Tibial artery (tissue), 4 donors: ENCODE measurements at places on chromosomes 5 and 9.

GRCh38 chr5:66675406-66675805 is 79.2 kb downstream of the MAST4 start:
- H3K4me3 ChIP-seq: no peak overlapping the region
- DNase-seq: no peak
- H3K4me1 ChIP-seq: no peaks in the 10 kb centered on the region
- H3K27me3 ChIP-seq: no peaks in the 10 kb centered on the region
- H3K27ac ChIP-seq: no peak overlapping the region

GRCh38 chr9:110536822-110537221 is 42.7 kb downstream of the SVEP1 start:
- no peaks in the 10 kb centered on the region for H3K27me3 ChIP-seq
- DNase-seq: no peak
- no peaks in the 10 kb centered on the region for H3K36me3 ChIP-seq

- H3K4me3 ChIP-seq: no peak overlapping the region
- H3K36me3 ChIP-seq: peaks cover 5% of the 10 kb centered on the region
- peaks cover 20% of the 10 kb centered on the region for H3K4me1 ChIP-seq
- DNase-seq: no peak
- no peaks in the 10 kb centered on the region for H3K27me3 ChIP-seq
Observed at GRCh38 chr9:96551403-96551802, 68.2 kb downstream of the CDC14B start.

GRCh38 chr5:139688751-139689372 is 40.7 kb downstream of the CXXC5 start:
- H3K36me3 ChIP-seq: peaks cover 6% of the 10 kb centered on the region
- H3K27me3 ChIP-seq: no peaks in the 10 kb centered on the region
- H3K4me3 ChIP-seq: no peak overlapping the region

GRCh38 chr5:35046774-35047173 is 975 bp downstream of the AGXT2 start:
- H3K4me1 ChIP-seq: no peaks in the 10 kb centered on the region
- H3K27me3 ChIP-seq: peaks cover 3% of the 10 kb centered on the region
- no peak for DNase-seq
- no peak overlapping the region for H3K27ac ChIP-seq
- H3K4me3 ChIP-seq: no peak overlapping the region

DNA sequence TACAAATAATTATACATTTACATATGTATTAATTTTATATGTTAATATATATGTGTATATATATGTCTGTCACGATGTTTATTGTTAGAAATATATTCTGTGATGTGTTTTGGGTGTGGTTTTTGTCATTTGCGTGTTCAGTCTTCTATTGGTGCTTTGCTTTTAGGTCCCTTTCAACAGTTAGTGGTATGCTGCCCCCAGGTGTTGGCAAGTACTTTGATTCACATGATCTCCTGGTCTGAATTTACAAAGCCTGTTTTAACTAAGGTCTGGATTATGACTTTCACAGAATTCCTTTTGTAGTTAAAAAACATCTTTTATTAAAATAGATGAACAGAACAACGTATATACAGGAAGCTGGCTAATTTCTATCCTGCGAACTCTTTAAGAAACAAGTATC is 271.5 kb downstream of the CCDC171 start:
- H3K4me3 ChIP-seq: no peak overlapping the region
- no peaks in the 10 kb centered on the region for H3K36me3 ChIP-seq
- no peaks in the 10 kb centered on the region for H3K4me1 ChIP-seq
- no peaks in the 10 kb centered on the region for H3K27me3 ChIP-seq
- no peak for DNase-seq

- no peaks in the 10 kb centered on the region for H3K4me1 ChIP-seq
- no peak for DNase-seq
- no peaks in the 10 kb centered on the region for H3K27me3 ChIP-seq
- H3K36me3 ChIP-seq: no peaks in the 10 kb centered on the region
- H3K27ac ChIP-seq: no peak overlapping the region
- H3K4me3 ChIP-seq: no peak overlapping the region
Observed at GRCh38 chr5:128905568-128906110, 59.6 kb upstream of the SLC27A6 start.

DNA sequence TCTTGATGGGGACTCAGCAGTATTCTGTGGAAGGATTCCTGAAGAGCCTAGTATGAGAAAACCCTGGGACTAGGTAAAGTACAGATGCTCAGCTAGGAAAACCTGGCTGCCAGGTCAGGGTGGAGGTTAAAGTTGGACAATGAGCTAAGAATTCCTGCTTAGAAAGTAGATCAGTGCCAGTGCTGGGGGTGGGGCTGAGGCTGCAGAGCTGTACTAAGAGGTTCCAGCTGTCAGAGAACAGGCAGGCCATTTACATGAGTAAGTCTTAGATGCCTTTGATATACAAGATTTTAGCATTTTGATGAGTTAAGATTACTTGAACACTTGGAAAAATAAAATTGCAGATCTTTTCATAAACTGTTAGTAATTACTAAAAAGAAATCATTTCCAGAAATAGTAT is 332.3 kb upstream of the NUDT12 start:
- H3K36me3 ChIP-seq: no peaks in the 10 kb centered on the region
- no peaks in the 10 kb centered on the region for H3K4me1 ChIP-seq
- DNase-seq: no peak
- no peak overlapping the region for H3K27ac ChIP-seq

DNA sequence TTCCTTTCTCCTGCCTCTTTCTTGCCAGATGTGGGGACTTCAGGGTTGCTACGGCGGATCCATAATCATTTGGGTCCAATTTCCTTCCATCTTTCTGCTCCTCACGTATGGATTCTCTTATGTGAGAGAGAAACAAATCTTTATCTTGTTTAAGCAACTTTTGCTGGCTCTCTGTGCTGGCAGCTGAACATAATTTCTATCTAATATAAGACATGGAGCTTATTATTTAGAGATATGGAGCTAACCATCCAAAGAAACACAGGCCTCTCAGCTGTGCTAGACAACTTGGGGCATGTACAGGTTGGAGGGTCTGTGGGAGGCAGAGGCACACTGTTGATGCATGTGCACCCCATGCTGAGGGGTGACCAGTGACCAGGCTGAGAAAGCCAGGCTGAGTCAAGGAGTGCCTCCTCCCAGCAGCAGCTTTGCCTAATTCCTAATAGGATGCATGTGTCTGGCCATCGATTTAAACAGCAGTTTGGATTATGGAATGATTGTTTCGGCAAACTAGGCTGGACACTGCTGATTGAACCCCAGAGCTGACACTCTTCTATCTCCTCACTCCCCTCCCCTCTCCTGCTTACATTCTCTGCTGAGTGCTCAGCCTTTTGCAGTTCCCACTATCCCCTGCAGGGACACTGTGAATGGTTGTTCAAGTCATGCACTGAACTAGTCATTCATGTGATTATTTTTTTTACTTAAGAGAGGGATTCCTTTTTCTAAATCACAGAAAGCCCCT is 195.8 kb downstream of the ERCC6L2 start:
- H3K4me3 ChIP-seq: no peak overlapping the region
- no peak overlapping the region for H3K27ac ChIP-seq
- no peaks in the 10 kb centered on the region for H3K27me3 ChIP-seq
- H3K36me3 ChIP-seq: no peaks in the 10 kb centered on the region
- no peak for DNase-seq
- H3K4me1 ChIP-seq: peaks cover 22% of the 10 kb centered on the region

DNA sequence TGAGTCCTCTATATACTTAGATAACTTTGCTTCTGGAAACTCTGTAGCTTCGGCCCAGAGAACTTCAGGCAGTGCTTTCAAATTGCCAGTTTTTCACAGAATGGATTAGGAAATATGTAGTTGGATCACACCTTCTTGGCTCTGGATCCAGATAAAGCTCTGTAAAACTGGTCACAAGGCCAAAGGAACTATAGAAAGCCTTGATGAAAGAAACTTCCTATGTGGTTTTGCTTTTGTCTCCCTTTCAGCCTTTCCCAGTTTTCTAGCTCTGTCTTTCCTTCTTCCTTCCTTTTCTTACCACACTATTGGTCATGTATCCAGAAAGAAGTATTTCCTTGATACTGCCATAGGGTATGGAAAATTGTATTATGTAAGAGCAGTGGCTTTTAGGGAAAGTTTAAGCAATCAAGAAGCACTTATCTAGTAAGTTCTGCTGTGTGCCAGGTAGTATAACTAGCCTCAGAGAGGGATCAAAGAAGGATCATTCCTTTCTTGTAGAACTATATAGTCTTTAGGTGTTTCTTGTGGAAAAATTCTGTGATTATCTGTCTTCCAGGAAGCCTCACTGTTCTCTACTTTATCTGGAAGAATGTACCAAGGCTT is 6.3 kb downstream of the GPR21 start:
- DNase-seq: no peak
- no peak overlapping the region for H3K4me3 ChIP-seq
- peak overlapping the region; percentile 82 for H3K27ac ChIP-seq
- no peaks in the 10 kb centered on the region for H3K27me3 ChIP-seq

- H3K36me3 ChIP-seq: no peaks in the 10 kb centered on the region
- H3K4me3 ChIP-seq: no peak overlapping the region
- DNase-seq: no peak
- no peak overlapping the region for H3K27ac ChIP-seq
- no peaks in the 10 kb centered on the region for H3K4me1 ChIP-seq
- H3K27me3 ChIP-seq: no peaks in the 10 kb centered on the region
Observed at GRCh38 chr5:96548905-96549304, 113.3 kb upstream of the CAST start.

GRCh38 chr5:180090769-180091546 is 19.4 kb upstream of the RNF130 start:
- H3K4me1 ChIP-seq: peaks cover 10% of the 10 kb centered on the region
- peak overlapping the region; percentile 60 for H3K4me3 ChIP-seq
- DNase-seq: peak; percentile 56
- peak overlapping the region; percentile 45 for H3K27ac ChIP-seq
- H3K27me3 ChIP-seq: peaks cover 5% of the 10 kb centered on the region
- no peaks in the 10 kb centered on the region for H3K36me3 ChIP-seq
